ENCODE measurements at places on chromosomes 5 and 9.

DNA sequence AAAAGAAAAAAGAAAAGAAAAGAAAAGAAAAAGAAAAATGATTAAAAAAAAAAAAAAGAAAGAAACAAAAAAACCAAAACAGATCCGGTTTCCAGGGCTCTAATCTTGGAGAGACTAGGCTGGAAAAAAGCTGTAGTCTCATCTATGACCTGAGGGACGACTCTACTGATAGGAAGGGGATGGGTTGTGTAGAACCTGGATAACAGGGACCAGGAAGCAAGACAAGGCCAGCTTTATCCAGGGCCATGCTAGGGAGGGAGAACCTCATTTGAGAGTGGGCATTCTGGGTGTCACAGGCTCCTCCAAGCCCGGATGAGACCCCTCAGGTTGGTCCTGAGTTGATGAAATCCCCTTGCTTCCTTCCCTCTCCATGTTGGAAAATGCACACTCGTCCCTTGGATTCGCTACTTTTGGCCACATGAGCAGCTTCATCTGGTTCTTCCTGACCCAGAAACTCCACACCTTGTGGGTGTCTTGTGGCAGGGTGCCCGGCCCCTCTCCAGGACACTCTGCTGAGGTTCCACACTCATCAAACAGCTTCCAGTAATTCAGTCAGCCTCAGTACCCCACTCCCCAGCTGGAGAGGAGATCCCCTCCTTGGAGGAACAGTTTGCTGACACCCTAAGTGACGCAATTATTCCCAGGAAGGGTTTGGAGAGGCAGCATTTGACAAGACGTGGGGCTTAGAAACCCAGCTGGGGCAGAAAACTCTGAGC, 71.1 kb upstream of the LHFPL2 start:
- no peak for DNase-seq

DNA sequence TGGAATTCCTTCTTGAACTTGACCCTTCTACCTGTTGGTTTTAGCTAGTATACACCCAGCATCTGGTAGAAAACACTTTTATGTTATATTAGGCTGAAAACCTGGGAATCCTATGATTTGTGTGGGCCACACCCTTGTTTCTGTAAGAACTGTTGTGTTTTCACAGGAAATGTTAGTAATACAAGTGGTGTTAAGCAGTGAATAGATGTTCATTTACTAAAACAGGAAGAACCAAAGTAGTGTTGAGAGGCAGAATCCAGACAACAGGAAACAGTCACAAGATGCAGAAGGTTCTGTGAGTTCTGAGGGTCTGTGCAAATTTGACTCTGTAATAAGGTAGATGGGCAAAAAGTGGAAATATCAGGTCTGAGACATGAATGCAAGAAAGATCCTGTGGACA, 73.0 kb upstream of the RAI14 start:
- DNase-seq: no peak

GRCh38 chr5:77935506-77936364, 159.6 kb upstream of the TBCA start:
- DNase-seq: no peak

- no peak for DNase-seq
Measured at GRCh38 chr5:93158841-93159240, 422.2 kb downstream of the NR2F1-AS1 start.

DNA sequence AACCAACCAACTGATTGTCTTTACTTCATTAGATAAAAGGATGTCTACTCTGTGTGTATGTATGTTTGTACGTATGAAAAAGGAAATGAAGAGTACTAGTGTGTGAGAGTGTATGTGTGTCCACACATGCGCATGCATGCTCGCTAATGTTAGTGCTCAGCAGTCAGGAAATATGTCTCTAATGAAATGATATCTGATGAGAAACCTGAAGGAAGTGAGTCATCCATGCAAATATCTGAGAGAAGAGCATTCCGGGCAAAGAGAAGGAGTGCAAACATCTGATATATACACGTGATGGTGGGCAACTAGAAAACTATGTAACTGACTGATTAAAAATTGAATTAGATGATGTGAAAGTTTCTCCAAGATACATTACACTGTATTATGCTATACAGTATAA, 29.6 kb upstream of the UGCG start:
- DNase-seq: no peak

Data from GM13976 (cell line).